ENCODE measurements at places on chromosomes 4 and X.

- DNase-seq, result no peak
Observed at GRCh38 chrX:105694839-105695238, 127.5 kb upstream of the NRK start.

DNA sequence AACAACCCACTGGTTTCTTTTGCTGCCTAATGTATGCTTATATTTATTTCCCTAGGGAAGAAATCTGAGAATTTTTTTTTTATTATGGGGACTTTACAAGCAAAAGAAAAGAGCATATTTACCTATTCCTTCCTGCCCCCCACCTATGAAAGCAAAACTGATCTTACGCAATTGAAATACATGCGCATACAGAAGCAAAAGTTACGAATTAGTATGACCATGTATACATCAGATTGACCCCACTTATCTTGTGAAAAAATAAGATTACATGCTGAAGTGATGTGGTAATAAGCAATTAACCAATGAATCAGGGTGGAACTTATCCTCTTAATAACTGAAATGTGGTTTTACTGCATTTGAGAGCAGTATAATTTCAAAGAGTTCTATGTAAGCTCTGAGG is 151.0 kb downstream of the TENM3 start:
- no peak for DNase-seq

GRCh38 chrX:7074908-7075204 is 72.7 kb upstream of the STS start:
- no peak for DNase-seq

DNA sequence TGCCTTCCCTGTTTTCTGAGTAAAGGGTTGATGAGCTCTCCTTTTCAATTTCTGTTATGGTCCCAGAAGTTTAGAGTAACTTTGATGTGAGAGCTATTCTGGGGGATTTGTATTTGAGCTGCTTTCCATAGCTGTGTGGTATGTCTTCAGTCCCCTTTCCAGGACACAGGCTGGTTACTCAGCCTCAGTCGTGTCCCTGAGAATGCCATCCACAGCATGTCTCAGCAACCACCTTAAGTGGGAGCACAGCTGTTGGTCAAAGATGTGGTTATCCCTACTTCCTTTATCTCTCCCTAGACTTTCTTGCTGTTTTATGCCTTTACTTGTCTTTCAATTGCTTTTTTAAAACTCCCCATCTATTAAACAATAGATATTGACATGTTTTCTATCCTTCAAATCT is 37.8 kb downstream of the RNF175 start:
- DNase-seq, result no peak

DNA sequence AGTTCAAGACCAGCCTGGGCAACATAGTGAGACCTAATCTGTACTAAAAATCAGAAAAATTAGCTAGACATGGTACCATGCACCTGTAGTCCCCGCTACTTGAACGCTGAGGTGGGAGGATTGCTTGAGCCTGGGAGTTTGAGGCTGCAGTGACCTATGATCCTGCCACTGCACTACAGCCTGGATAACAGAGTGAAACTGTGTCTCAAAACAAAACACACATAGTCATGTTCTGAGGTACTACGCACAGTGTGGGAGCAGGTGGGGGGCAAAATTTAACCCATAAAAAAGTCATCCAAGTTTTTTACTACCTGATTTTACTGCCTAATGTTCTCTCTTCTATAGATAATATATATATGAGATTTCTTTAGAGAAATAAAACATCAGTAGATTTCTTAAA is 28.4 kb downstream of the HSPA4L start:
- no peak for DNase-seq

- DNase-seq, result no peak
Observed at GRCh38 chrX:124540474-124540873, 194.1 kb downstream of the SH2D1A start.

- no peak for DNase-seq
Observed at GRCh38 chrX:69130439-69130838, 34.8 kb downstream of the PJA1 start.

DNA sequence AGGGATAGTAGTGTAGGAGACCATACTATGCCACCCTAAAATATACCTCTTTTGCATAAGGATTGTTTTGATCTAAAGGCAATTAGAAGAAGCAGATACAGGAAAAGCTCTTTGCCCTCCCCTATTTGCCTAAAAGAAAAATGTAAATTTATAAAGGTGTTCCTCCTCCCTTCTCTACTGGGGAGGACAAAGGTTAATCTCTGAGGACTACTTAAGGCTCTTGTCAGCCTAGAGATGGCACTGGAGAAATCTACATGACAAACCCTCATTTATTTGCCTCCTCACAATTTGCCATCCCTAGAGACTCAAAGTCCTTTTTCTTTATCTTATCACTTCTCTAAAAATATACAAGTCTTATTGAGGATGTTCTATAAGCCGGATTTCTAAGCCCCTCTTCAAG is 1021.8 kb downstream of the STPG2 start:
- no peak for DNase-seq

GRCh38 chr4:139563515-139563914 is 7.5 kb upstream of the SETD7 start:
- DNase-seq, result no peak

- no peak for DNase-seq
Observed at GRCh38 chr4:70315928-70316327, 18.9 kb upstream of the CABS1 start.
